Activated T-cell treated with anti-CD3 and anti-CD28 coated beads, Interleukin-2, amount 50 U/mL, for 24 hours (primary cell): ENCODE measurements at places on chromosomes 13 and 19.

GRCh38 chr19:40147693-40148347, 43.4 kb upstream of the MAP3K10 start:
- DNase-seq: no peak

GRCh38 chr13:105598529-105598928, 936.9 kb downstream of the EFNB2 start:
- DNase-seq: no peak

DNA sequence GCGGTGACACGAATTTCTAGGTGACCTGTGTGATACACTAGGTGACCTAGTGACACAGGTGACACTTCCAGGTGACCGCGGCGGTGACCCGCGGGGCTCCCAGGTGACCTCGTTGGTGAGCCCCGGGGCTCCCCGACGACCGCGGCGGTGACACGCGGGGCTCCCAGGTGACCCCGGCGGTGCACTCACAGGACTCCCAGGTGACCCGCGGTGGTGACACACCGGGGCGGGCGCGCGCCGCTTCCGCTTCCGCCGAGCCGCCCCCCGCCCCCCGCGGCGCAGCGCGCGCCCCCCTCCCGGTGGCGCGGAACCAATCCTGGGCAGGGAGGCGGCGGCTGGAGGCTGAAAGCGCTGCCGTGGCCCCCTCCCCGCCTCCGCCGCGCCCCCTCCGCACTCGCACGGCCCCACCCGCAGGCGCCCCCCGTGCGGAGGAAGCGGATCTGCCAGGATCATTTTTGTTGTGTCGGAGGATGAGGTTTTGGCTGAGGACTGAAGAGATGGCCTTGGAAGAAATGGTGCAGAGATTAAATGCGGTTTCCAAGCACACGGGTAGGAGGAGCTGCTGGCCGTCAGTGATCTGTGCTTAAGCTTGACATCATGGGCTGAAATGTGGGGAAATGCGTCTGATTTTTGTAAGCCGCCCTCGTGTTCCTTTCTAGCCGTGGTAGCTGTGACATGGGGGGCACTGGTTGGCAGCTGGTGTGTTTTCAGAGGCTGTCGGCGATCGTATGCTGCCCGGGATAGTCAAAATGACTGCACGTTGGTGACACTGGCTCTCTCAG, at the start of gene MCF2L:
TSS of gene MCF2L (plus strand) at position 305 of the 782 bp plus-strand sequence. CDS start at position 471, 166 bp downstream.
- DNase-seq: peak; percentile 78

GRCh38 chr19:30406220-30407067, 34.3 kb downstream of the ZNF536 start:
- DNase-seq: no peak

- no peak for DNase-seq
Observed at GRCh38 chr13:45258334-45258675, 57.5 kb upstream of the KCTD4 start.

DNA sequence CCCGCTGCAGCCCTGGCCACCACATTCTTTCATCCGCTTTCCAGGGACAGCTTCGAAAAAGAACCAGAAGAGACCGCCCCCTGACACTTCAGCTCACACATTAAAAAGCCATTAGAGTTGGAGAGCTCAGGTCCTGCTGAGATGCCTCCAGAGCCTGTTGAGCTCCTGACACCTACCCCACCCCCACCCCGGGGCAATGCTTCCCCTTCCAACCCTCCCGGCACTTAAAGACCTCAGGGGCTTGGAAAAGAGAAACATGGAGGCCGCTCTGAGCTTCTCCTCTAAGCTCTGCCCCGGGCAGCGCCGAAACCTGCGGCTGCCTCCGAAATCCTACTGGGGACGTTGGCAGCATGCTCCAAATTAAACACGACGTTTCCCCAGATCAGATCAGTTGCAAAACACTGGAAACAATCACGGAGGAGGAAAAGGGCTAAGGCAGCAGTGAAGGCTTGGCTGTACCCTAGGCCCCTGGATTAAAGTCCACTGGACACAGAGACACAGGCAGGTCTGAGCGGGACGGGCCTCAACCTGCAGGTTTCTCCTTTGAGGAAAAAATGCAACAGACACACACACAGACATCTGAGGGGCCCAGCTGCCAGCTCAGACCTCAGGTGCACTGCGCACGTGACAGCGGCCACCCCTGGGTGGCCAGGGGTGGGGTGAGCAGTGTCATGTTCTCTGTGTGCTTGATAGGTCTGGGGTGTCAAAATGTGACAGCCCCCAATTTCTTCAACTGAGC, 9.6 kb downstream of the SH3GL1 start:
- DNase-seq: no peak
